D341Med (cell line): ENCODE measurements at places on chromosomes 3 and 15.

DNA sequence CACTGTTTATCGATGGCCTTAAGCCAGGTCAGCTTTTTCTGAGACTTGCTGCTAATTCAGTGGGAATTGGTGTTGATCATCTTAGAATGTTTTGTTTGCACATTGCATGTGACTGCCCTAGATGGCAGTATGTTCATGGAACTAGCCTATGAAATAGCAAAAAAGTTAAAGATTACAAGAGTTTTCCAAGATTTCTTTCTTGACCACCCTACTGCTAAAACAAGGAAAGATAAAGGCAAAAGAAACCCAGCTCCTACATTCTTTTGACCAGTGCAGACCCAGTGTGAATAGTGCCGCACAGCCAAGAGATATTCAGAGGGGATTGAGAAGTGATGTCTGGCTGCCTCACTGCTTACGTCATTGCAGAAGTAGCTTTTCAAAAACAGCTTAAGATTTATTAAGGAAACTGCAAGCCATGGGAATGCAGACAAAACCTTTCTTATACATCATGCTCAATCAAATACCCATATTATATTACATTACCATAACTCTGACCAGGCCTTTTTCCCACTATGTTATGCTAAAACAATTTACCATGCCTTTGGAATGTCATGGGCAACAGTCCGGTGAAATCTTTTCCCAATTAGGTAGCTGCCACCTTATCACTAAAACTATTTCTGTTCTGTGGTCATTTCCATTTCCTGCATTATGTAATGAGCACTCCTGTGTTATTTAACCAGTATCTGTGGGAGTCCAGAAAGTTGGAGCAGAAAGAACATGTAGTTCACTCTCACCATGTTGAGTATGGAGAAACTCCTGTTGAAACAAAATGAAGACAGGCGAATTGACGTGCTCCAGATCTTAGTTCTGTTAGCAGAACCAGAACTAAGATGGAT lies 6.0 kb downstream of the PHLDB2 start:
- no peak for DNase-seq

DNA sequence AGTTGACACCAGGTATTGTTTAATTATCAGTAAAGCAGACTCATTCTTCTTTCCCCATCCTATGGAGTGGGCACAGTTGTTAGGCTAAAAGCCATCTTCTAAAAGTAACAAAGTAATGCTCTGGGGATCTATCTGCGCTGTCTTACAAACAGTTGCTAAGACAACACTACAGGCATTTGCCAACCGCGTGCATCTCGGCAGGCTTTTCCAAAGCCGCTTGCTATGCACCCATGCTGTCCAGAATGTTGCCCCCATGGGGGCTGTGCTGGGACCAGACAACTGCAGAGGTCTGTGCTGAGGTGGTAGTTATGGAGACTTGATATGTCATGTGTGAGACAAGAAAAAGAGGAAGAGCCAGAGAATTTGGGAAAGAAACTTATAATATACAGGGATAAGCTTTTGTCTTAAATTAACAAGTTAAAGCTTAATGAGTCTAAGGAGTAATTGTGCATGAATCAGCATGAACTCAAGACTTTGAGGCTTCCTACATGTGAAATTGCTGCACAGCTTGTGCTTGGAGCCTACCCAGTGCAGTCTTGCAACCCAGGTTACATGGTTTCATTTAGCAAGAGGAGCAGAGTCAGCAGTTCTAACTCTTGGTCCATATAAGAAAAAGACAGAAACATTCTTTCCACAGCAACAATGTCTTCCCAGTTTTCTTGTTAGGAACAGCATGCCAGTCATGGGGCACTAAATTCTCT lies 38.9 kb upstream of the DCLK3 start:
- DNase-seq = no peak

DNA sequence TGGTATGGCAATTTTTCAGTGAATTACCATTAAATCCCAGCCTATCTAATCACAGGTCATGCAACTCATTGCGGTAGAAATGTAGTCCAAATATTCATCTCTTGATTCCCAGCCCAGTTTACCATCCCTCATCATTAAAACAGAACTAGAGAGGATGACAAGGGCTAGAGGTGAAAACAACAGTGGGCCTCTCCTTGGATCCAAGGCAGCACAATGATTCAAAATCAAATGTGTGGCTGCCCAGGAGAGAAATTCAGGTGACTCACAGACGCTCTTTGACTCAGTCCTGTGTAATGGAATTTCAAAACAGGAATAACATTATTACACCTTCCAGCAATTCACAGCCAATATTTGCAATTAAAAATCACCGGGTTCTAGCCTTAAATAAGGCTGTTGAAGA lies 246.5 kb downstream of the TBL1XR1 start:
- DNase-seq = no peak

DNA sequence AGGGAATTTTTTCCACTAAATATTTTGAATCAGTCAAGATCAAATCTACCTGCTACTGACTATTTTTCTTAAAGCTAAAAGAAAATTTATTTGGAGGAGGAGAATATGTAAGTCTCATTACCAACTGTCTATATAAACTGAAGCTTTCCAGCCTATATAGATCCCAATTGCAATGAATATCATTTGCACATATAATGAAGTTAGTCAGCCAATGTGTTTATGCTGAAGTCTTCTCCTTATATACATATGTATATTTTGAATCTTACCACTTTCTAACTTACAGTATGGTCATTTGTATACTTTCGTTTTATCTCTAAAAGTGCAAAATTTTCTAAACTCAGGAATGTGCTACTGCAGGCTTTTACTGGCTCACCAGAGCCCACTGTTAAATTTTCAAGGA lies 136.5 kb downstream of the SYNPR start:
- no peak for DNase-seq
